ENCODE measurements at places on chromosomes 16 and 17.

- DNase-seq, result peak; percentile 81
These were observed 8.2 kb downstream of the RHBDF2 start for GRCh38 chr17:76492989-76493501.

DNA sequence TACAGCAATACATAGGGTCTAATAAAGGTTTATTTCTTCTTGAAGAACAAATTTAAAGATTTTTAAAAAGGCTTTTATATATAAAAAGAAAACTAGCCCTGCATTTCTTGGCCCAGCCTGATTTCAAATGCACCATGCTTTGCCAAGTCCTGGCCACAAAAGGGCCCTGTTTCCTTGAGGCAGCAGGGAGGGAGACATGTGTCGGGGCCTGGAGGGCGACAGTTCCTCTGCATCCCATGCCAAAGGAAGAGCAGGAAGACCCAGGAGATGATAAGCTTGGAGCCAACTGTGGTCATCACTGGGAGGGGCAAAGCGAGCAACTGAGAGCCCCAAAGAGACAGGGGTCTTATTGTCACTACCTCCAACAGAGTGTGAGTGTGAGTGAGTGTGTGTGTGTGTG is 571.5 kb upstream of the PSMD7 start:
- DNase-seq, result no peak

DNA sequence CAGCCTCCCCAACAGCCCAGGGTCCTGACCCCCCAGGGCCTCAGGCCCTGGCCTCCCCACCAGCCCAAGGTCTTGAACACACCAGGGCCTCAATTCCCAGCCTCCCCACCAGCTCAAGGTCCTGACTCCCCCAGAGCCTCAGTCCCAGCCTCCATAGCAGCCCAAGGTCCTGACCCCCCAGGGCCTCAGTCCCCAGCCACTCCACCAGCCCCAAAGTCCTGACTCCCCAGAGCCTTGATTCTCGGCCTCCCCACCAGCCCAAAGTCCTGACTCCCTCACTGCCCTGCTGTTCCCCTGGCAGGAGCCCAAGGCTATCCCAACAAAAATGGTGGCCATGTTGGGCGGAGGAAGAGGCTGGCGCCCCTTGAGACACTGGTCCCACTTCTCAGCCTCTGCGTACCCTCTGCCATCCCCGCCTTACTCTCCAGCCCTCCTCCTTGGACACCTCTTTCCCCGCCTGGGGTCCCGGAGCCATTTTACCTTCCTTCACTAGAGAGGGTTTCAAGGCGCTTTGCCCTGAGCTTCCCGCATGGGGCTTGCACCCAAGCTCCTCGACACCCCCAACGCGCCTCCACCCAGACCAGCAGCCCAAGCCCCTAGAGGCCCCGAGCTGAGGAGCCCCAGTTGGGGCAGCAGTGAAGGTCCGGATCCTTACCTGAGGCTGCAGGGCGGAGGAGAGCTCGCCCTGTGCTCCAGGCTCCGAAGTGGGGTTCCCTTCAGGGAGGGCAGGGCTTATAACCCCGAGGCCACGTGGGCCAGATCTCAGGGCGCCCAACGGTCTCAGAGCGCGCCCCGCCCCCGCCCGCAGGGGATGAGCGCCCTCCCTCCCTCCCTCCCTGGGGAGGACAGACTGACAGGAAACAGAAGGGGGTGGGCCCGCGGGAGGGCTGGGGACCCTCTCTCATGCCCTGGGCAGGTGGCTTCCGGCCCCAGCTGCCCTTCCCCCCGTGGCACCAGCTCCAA is 3.5 kb upstream of the TSPOAP1 start:
- no peak for DNase-seq

DNA sequence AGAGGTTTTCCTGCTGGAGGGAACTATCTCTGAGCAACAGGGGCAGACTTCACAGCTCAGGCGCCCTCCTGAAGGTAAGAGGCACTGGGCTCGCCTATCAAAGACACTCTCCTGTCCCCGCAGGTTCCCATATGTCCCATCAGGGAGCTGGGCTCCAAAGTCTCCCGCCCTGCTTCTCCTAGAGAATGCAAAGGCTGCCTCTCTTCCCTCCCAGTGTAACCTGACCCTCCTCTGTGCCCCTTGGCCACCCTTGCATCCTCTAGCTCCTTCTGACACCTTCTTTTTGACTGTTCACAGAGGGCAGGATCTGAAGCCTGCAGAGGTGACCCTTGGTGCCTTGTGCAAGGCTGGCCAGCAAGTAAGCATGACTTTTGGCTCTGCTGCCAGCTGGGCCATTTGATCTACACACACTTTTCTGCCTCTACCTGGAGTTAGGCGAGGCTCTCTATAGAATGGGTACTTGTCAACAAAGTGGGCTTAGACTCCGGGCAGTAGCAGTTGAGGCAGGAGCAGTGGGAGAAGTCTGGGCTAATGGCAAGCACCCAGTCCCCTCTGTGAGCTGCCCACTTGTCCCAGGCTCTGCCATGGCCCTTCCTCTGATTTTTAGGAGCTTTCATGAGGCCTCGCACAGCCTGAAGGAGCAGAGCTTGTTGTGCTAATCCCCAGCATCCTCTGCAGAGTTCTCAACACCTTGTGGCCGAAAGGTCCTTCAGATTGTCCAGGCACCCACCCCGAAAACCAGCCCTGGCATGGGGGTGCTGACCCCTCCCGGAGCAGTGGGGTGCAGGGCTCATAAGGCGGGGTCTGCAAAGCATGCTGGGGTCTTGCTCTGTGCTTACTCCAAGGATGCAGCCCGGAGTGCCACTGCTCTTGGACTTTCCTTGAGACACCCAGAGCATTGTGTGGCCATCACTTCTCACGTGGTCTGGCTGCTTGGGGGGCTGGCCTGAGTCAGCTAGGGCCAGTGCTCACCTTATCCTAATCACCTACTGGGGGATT is 122.9 kb downstream of the METRNL start:
- DNase-seq, result peak; percentile 22

DNA sequence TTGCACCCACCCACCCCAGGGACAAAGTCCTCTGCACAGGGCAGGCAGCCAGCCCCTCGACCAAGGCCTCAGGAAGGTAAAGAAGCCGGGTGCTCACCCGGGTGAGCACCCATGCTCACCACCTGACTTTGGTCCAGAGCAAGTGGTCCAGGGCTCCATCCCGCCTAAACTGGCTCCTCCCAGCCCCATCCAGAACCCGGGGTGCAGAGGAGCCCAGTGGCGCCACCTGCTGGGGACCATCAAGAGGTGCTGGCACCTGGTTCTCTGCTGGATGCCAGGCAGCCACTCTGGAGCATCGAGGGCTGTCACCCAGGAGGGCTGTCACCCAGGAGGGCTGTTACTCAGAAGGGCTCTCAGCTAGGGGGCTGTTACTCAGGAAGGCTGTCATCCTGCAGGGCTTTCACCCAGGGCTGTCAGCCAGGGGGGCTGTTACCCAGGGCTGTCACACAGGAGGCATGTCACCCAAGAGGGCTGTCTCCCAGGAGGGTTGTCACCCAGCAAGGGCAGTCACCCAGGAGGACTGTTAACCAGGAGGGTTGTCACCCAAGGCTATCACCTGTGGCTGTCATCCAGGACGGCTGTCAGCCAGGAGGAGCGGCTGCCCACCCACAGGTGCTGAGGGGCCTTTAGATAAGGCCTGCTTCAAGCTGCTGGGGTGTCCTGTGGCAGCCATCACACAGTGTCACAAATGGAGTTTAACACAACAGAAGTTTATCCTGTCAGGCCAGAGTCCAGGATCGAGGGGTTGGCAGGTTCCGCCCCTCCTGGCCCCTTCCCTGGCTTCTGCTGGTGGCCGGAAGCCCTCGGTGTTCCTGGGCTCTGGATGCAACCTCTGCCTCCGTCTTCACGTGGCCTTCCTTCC is 98.5 kb downstream of the TNFRSF13B start:
- DNase-seq, result peak; percentile 18

- DNase-seq, result no peak
These were observed 228.8 kb downstream of the SLC39A11 start for GRCh38 chr17:72863526-72864211.

DNA sequence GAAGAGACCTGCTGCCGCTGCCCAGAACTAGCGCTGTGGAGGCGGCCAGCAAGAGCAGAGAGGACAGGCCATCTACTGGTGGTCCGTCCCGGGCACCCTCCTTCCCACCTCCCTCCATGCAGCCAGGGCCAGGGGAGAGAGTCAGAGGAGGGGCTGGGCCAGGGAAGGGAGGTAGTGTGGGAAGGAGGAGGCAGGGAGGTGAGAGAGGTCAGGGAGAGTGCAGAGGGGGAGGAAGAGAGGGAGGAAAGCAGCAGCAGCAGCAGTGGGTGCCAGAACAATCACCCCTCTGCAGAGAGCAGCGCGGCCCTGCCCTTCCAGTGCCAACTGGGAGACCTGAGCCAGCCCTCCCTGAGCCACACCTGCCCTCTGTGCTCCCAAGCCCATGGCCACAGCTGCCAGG is 6.6 kb downstream of the C16orf95 start:
- DNase-seq, result no peak

GRCh38 chr16:56669005-56669839 is at the start of gene MT1H:
MT1H (plus strand) TSS chr16:56669814; CDS start chr16:56669885, 71 bp downstream.
- DNase-seq, result no peak

- DNase-seq, result no peak
These were observed 52.6 kb downstream of the C16orf95 start for GRCh38 chr16:87264634-87265033.

GRCh38 chr17:48047113-48047740 is 932 bp upstream of the NFE2L1 start:
- DNase-seq, result no peak

GRCh38 chr16:78942625-78943245 is 657.8 kb downstream of the MAF start:
- DNase-seq, result no peak

DNA sequence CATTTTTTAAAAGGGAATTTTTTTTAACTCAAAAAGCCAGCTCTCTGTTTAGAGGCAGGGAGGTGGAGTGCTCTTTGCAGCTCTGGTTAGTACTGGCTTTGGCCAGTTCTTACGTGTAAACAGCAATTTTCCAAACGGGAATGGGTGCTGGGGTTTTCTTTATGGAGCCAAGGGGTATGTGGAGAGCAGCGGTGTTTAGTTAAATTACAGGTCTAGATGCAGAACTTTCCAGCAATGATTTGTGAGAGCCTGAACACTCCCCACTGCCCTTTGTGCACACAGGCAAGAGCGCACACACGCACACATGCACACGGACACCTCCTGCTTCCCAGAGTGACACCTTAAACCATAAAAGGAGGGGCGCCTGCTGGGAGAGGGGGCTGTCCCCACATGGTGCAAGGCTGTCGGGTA is 140.2 kb downstream of the MSI2 start:
- DNase-seq, result no peak

GRCh38 chr17:7023576-7024401 is 939 bp downstream of the BCL6B start:
- DNase-seq, result peak; percentile 32

- DNase-seq, result peak; percentile 68
These were observed 11.5 kb upstream of the PITPNA start for GRCh38 chr17:1573932-1574696.

DNA sequence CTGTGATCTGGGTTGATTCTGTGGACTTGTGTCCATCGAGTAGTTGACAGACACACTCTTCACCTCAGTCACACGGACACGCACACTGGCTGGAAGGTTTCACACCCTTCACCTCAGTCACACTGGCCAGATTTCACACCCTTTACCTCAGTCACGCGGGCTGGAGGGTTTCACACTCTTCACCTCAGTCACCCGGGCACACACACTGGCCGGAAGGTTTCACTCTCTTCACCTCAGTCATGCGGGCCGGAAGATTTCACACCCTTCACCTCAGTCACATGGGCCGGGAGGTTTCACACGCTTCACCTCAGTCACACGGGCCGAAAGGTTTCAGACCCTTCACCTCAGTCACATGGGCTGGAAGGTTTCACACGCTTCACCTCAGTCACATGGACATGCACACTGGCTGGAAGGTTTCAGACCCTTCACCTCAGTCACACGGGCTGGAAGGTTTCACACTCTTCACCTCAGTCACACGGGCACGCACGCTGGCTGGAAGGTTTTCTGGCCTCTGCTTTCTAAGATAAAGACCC is 96.2 kb downstream of the PGS1 start:
- no peak for DNase-seq

DNA sequence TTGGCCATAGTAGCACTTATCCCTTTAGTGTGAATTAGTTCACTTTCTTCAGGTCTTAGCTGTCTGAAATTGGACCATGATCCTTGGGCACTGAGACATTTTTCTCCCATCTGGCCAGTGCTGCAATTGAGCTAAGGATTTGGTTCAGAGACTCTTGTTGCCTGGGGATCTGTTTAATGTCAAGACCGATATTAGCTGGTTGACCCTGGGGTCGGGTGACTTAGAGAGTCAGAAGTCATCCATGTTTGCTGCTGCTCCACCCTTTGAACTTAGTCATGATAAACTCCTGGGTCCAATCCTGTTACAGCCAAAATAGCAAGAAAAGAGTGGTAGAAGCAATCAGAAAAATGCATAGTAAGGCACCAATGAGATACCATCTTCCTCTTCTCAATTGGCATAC is 45.8 kb upstream of the TOX3 start:
- DNase-seq, result no peak

- no peak for DNase-seq
These were observed 656.6 kb upstream of the SOX9 start for GRCh38 chr17:71464241-71464640.

- DNase-seq, result no peak
These were observed 59.2 kb downstream of the MRM3 start for GRCh38 chr17:841313-841712.

GRCh38 chr16:2855536-2855935 is 2.4 kb downstream of the PRSS22 start:
- no peak for DNase-seq

DNA sequence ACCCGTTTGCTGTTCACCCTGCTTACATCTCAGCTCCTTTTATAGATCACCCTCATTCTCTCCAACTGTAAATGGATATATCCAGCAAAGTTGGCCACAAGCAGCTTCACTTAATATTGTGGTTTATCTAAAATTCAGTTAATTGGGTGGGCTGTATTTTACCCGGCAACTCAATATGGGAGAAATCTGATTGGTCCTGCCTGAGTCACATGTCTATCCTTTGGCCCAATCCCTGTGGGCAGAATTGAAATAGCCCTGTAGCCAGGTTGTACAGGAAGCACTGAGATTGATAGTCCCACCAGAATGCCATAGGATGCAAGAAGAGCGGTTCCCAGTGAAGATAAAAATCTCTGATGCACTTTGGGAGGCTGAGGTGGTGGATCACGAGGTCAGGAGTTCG is 73.2 kb downstream of the AIPL1 start:
- no peak for DNase-seq

DNA sequence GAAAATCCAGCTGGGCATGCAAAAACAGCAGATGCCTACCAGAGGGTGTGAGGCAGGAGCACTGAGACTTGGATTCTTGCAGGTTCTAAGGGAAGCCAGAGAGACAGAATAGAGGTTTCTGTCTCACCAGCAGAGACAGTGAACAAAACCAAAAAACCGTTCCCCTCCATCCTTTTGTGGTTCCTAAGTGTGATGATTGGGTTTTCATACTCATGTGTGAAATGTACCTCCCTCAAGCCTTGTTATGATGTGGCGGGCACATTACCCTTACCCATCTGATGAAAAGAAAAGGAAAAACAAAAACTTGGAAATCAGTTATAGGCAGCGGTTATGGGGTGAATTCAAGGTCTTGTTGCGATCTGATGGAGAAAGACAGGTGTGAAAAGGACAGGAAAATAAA is 172.6 kb upstream of the CDH13 start:
- DNase-seq, result no peak

GRCh38 chr16:67893743-67894399 is 817 bp downstream of the PSKH1 start:
- DNase-seq, result no peak

- DNase-seq, result no peak
These were observed 65.4 kb downstream of the MAF start for GRCh38 chr16:79535130-79535529.

Measured in M059J (cell line).